Activated T-cell treated with anti-CD3 and anti-CD28 coated beads, Interleukin-2, amount 50 U/mL, for 1 hour (primary cell): ENCODE measurements at places on chromosomes 6 and 20.

DNA sequence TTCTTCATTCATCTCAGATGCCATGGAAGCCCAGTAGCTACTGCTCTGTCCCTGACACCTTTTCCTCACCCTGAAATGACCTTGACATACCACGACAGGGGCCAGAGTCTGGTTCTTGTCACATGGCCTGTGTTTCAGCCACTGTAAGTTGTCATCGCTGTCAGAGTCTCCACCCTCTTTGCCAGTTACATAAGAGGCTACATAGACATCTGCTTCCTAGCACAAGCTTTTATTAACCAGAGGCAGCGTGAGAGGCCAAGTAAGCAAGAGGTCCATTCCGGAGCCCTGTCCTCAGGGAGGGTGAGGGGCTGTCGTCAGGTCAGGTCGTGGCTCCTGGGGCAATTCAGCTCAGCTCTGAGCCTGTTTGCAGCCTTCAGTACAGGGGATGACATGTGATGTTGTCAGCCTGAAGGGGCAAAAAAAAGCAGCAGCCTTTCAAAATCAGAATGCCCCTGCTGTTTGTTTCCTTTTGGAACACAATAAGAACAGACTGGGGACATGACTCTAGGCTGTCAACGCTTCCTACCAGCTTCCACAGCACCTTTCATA lies 146.3 kb downstream of the MTFR2 start:
- DNase-seq = no peak

- no peak for DNase-seq
Measured at GRCh38 chr6:52550014-52550575, 26.8 kb downstream of the TRAM2 start.

GRCh38 chr6:109118871-109119354 lies 23.6 kb downstream of the CEP57L1 start:
- no peak for DNase-seq

- DNase-seq = no peak
Measured at GRCh38 chr6:126605089-126605488, 265.2 kb downstream of the CENPW start.

DNA sequence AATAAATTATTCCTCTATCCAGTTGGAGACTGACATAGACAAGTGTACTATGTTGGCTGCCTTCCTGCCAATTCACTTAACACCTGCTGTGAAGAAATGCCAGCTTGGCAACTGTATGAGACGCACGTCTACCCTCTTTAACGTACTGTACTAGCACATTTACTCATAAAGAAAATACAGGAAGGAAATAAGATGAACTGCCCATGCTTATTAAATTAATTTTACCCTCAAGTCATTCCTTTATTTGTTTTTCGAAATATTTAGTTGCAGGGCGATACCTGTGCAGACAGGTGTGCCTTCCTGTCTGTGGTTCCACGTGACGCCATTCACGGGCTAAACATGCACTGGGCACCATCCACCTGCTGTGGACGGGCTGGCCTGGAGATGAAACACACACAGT lies 52.0 kb downstream of the PSMG4 start:
- no peak for DNase-seq

GRCh38 chr6:168150551-168151320 lies 71.7 kb upstream of the FRMD1 start:
- no peak for DNase-seq

DNA sequence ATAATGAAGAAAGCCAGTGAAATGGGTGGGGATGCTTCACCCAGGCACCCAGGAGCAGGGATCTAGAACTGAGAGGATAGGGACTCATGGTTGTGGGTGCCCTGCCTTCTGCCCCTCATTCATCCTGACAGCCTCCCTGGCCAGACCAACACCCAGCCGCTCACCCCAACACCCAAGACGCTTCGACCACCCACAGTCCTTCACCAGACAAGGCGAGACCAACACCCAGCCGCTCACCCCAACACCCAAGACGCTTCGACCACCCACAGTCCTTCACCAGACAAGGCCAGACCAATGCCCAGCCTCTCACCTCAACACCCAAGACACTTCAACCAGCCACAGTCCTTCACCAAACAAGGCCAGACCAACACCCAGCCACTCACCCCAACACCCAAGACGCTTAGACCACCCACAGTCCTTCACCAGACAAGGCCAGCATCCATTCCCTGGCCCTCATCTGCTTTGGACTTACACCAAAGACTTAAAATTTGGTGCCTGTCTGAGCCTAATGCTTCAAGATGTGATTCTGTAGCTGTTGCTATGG lies 131.5 kb downstream of the ANKRD60 start:
- no peak for DNase-seq

GRCh38 chr20:31920275-31920855 lies 31.5 kb downstream of the PDRG1 start:
- no peak for DNase-seq

- DNase-seq = no peak
Measured at GRCh38 chr6:134358320-134358719, 40.4 kb upstream of the SGK1 start.

- DNase-seq = no peak
Measured at GRCh38 chr6:139640448-139640847, 266.0 kb upstream of the CITED2 start.

- DNase-seq = no peak
Measured at GRCh38 chr6:34383161-34383631, 9.3 kb downstream of the NUDT3 start.

DNA sequence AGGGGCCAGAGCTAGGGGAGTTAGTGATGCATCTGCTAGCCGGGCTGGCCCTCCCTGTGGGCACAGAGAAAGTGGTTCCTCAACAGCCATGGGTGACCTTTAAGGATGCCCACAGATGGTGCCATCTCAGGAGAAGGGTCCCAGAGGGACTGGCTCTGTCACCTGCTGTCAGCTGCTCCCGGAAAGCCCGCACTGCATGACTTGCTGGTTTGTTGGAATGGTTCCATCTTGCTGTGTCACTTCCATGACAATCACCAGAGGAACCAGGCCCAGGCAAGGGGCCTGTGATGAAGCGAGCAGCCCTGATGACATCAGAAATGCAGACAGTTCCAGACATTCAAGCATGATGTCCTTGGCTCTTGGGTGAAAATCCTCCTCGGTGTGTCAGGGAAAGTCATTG lies 125.2 kb downstream of the PHACTR3 start:
- DNase-seq = no peak

DNA sequence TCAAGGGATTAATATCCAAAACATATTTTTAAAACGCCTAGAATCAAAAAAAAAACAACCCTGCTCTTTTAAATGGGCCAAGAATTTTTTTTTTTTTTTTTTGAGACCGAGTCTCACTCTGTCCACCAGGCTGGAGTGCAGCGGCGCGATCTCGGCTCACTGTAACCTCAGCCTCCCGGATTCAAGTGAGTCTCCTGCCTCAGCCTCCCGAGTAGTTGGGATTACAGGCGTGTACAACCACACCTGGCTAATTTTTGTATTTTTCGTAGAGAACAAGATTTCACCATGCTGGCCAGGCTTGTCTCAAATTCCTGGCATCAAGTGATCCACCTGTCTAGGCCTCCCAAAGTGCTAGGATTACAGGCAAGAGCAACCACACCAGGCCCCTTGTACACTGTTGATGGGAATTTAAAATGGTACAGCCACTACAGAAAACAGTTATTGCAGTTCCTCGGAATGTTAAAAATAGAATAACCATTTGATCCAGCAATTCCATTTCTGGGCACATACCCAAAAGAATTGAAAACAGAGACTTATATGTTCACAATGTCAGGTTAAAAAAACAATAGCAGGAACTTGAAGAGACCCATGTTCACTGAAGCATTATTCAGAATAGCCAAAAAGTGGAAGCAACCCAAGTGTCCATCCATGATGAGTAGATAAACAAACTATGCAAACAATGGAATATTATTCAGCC lies 3.1 kb upstream of the MYL9 start:
- DNase-seq = no peak

GRCh38 chr6:165365371-165365770 lies 56.0 kb upstream of the C6orf118 start:
- DNase-seq = no peak

- no peak for DNase-seq
Measured at GRCh38 chr6:111358454-111358853, 124.6 kb downstream of the REV3L start.

DNA sequence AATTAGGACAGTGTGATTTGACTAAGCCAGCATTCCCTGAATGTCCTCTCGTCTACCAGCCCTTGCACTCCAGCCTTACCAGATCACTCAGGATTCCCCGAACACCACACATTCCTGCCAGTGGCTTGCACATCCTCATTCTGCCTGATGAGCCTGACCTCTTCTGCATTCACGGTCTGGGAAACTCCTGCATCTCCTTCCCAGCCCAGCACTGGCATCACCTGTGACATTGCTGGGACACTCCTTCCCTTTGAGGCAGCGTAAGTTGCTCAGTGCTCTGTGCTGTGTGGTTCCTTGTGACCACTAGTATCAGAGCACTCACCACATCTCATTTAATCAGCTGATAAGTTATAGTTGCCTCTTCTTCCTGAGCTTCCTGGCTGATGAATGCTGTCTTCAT lies 17.3 kb downstream of the NCOA7 start:
- no peak for DNase-seq

- no peak for DNase-seq
Measured at GRCh38 chr6:115221198-115221597, 839.5 kb downstream of the FRK start.

DNA sequence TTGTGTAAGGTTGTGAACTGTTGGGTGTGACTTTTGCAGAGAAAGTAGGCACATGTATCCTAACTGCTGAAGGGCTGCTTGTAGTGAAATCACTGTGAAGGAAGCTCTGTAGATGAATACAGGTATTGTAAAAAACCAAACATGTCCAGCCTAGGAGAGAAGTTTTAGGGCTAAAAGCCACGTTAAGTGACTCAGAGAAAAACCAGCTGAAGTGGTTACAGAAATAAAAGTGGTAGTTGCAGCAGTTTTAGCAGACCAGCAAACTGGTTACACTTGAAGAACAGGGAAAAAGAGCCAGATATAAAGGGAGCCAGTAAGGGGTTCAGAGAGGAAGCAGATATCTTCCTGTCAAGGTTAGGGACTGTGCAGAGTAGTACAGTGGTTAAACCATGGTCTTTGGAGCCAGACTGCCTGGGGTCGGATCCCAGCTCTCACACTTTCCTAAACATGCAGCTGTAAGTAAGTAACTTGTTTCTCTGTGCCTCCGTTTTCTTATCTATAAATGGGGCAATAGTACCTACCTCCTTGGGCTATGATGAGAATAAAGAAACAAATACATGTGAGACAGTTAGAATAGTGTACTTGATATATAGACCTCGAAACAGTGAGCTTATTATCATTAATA lies 33.8 kb upstream of the RNF8 start:
- DNase-seq = no peak

DNA sequence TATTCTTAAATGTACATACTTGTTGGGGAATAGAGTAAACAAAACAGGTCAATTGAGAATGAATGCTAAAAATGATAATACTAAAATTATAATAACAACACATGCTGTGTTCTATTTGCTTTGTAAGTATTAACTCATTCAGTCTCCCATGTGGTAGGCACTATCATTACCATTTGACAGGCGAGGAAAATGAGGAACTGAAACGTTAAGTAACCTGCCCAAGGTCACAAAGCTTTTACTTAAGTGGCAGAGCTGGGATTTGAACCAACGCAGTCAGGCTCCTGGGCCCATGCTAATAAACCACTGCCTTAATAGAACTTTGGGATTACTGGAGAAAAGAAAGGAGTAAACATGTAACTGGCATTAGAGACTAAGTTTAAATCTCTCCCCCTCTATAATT lies 3.8 kb downstream of the NSFL1C start:
- DNase-seq = no peak

DNA sequence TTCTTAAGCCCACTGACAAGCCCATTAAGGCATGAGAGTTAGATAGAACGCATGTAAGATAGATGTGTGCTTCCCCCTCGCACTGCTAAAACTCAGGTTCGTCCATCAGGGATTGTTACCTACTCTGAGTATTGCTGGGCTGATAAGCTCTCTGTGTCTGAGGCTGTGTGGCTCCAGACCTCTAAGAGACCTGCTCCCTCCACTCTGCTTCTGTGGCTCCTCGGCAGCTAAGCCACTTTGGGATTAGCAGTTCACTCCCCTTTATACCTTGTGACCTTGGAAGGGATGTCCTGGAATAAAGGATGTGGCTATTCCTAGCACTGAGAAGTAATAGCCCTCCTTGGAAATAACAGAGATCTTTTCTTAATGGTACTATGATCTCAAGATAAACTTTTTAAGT lies 164.9 kb downstream of the TMEM242 start:
- DNase-seq = no peak

DNA sequence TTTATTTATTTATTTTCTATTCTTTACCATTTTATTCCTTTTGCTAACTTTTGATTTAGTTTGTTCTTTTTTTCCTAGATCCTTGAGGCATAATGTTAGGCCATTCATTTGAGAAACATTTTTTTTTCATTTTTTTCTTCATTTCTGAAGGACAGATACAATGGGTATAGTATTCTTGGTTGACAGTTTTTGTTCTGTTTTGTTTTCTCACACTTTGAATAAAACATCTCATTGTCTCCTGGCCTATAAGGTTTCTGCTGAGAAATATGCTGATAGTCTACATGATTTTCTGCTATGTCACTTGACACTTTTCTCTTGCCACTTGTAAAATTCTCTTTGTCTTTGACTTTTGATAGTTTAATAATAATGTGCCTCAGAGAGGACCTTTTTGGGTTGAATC lies 294.6 kb upstream of the EPHA7 start:
- no peak for DNase-seq

GRCh38 chr20:20831794-20832193 lies 119.3 kb upstream of the RALGAPA2 start:
- DNase-seq = no peak

- no peak for DNase-seq
Measured at GRCh38 chr6:124066946-124067552, 263.4 kb downstream of the NKAIN2 start.

DNA sequence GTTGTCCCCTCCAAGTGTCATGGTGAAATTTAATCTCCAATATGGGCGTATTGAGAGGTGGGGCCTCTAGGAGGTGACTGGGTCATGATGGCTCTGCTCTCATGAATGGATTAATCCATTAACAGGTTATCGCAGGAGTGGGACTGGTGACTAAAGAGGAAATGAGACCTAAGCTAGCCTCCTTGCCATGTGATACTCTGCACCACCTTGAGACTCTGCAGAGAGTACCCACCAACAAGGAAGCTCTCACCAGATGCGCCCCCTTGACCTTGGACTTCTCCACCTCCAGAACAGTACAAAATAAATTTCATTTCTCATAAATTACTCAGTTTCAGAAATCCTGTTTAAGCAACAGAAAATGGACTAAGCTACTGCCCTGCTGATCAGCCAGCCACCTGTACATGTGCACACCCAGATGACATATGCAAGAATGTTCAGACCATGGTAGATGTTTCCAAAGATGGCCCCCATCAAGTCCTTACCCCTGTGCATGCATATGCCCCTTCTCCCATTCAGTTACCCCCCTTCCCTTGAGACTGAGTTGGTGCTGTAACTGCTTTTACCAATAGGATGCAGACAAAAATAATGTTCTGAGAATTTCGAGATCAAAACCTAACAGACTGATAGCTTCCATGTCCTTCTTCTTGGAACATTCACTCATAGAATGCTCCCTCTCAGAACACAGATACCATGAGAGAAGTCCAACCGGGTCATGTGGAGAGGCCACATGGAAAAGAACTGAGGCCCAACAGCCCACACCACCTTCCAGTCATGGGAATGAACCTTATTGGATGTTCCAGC lies 28.4 kb downstream of the MAP3K5 start:
- DNase-seq = no peak
